Esophagus squamous epithelium (tissue), 5 donors: ENCODE measurements at places on chromosomes 13 and 19.

- DNase-seq: no peak
Observed at GRCh38 chr13:111043575-111043982, 71.5 kb upstream of the ARHGEF7 start.

GRCh38 chr19:17687857-17688784 is at the start of gene UNC13A:
TSS of gene UNC13A (minus strand) at chr19:17688354. CDS start at chr19:17688199, 155 bp downstream.
- no peak for DNase-seq

DNA sequence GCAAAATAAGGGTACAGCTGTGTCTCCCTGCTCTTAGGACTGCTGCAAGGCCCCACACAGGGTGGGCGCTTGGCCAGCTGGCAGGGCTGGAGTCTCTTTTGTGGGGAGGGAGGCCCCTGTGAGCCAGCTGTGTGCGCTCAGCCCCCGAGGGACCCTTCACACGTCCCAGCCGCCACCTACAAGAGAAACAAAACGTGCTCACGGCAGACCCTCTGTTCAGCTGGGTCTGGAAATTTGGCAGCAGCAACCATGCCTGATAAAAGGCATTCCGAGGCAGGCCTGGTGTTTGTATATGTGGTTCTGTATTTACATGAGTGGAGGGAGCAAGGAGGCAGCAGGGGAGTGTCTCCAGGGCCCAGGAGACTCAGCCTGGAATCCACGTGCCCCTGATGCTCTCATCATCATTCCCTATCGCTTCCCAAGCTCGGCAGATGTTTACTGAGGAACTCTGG is 49.7 kb downstream of the CRTC1 start:
- no peak for DNase-seq

DNA sequence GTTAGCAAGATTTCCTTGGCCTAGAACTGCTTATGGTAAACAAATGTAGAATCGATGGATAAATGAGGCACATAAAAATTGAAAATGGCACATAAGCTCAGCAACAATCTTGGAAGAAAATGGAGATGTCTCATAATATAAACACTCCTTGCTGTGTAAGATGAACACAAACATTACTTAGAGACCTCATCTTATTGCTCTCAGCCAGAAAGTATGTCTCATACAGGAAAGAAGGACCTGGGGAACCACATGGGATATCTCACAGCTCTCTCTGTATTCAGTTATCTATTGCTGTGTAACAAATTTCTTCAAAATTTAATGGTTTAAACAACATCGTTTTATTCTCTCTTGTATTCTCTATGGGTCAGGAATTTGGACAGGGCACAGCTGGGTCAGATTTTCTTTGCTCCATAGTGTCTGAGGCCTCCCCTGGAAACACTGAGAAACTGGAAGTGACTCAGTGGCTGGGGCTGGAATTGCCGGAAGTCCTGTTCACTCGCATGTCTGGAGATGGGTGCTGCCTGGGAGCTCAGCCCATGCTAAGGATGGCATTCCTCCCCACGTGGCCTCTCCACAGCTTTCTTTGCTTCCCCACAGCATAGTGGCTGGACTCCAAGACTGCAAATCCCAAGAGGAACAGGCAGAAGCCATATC is 105.1 kb downstream of the NUFIP1 start:
- no peak for DNase-seq

- no peak for DNase-seq
Observed at GRCh38 chr19:11254666-11255065, 7.7 kb downstream of the DOCK6 start.

- no peak for DNase-seq
Observed at GRCh38 chr13:31913459-31913858, 118.1 kb upstream of the FRY start.

GRCh38 chr13:68019901-68020300 is 789.8 kb upstream of the PCDH9 start:
- no peak for DNase-seq

- DNase-seq: no peak
Observed at GRCh38 chr13:26325876-26326275, 71.9 kb downstream of the CDK8 start.

DNA sequence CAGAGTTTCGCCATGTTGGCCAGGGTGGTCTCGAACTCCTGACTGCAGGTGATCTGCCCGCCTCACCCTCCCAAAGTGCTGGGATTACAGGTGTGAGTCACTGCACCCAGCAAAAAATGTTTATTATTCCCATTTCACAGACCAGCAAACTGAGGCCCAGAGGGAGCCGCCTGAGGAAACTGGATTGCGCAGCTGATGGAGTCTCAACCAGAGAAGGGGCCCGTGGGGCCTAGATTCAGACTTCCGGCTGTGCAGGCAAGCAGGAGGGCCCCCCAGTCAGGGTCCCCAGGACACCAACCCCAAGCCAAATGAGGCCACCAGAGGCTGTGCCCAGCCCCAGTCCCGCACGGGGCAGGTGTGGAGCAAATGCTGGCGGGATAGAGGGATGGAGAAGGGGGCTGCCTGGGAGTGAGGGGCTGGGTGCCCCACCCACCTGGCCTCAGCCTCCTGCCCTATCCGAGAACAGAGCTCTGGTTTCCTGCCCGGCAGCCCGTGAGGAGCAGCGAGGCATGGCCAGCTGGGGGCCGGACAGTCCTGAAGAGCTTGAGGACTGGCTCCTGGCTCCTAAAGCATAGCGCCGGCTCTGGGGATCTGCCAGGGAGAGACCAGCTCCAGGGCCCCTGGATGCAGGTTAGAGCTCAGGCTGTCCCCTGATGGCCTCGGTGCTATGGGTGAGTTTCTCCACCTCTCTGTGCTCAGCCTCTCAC is 22.0 kb downstream of the MISP start:
- no peak for DNase-seq

GRCh38 chr13:28137596-28137995 is 749 bp upstream of the PAN3 start:
- DNase-seq: no peak

- DNase-seq: no peak
Observed at GRCh38 chr19:34188408-34188807, 16.1 kb downstream of the LSM14A start.

GRCh38 chr13:33262997-33263396 is 22.6 kb downstream of the STARD13 start:
- no peak for DNase-seq

GRCh38 chr13:106088085-106088484 is 447.4 kb downstream of the EFNB2 start:
- no peak for DNase-seq
